ENCODE measurements at places on chromosomes 11 and 22. TPM values are rescaled to one million over a fixed set of nuclear protein-coding genes. Genes with fewer than 3 reads are reported as not detected.

Gene C11orf87
- 0.01 TPM for total RNA-seq

Gene RAG2
- total RNA-seq = not detected

Gene TMEM135
- total RNA-seq = 15.0 TPM

Gene JOSD1
- 32.0 TPM for total RNA-seq

Gene MMP12
- total RNA-seq = 0.07 TPM

Gene CSNK2A3
- total RNA-seq = 1.9 TPM

Gene CREB3L1
- total RNA-seq = 7.4 TPM

Gene ZBTB16
- total RNA-seq = not detected

Gene MFNG
- 2.7 TPM for total RNA-seq

Gene SIK3
- 10.1 TPM for total RNA-seq

Gene TRIM5
- 15.0 TPM for total RNA-seq

Gene PITPNM1
- total RNA-seq = 53.3 TPM

Gene SPI1
- total RNA-seq = not detected

Gene GSTT2B
- 0.54 TPM for total RNA-seq

Gene SCUBE1
- total RNA-seq = 0.20 TPM

Gene UNC93B1
- 79.3 TPM for total RNA-seq

Gene CYTH4
- 0.69 TPM for total RNA-seq

Gene C22orf42
- total RNA-seq = not detected

Gene PDGFD
- total RNA-seq = 9.4 TPM

Gene LGR4
- 52.4 TPM for total RNA-seq

Gene GTSE1
- 23.7 TPM for total RNA-seq

Gene MFRP
- total RNA-seq = not detected

Gene ARHGAP20
- total RNA-seq = not detected

Gene STK33
- total RNA-seq = 3.4 TPM

Gene HOATZ
- total RNA-seq = not detected

Gene SAA4
- not detected for total RNA-seq

Gene ELFN2
- 9.0 TPM for total RNA-seq

Gene OR51T1
- not detected for total RNA-seq

Gene C22orf31
- total RNA-seq = not detected

Gene RABL2B
- 21.8 TPM for total RNA-seq

Gene RBFOX2
- 32.3 TPM for total RNA-seq

Gene UPK3A
- total RNA-seq = not detected

Gene VSIG2
- 0.08 TPM for total RNA-seq

Gene GGT1
- 100 TPM for total RNA-seq

Gene AQP11
- total RNA-seq = 2.3 TPM

Gene INSC
- not detected for total RNA-seq

Gene HINFP
- total RNA-seq = 10.8 TPM
